ENCODE measurements at places on chromosomes 7 and 10. TPM values are rescaled to one million over a fixed set of nuclear protein-coding genes. Genes with fewer than 3 reads are reported as not detected.

The TMEM60 gene
- 10.5 TPM for total RNA-seq

The ICA1 gene
- total RNA-seq, result 0.88 TPM

The PNLIPRP1 gene
- not detected for total RNA-seq

The UPK3B gene
- total RNA-seq, result not detected

The HMX2 gene
- not detected for total RNA-seq

The SCART1 gene
- 3.1 TPM for total RNA-seq

The KCNIP2 gene
- 0.57 TPM for total RNA-seq

The IGF2BP3 gene
- total RNA-seq, result 180 TPM

The CTNNA3 gene
- not detected for total RNA-seq

The TUBAL3 gene
- total RNA-seq, result not detected

The SMARCD3 gene
- 30.2 TPM for total RNA-seq

Data from placental pericyte (primary cell).